Sigmoid colon (tissue), 7 donors: ENCODE measurements at places on chromosomes 7 and 10. TPM values are rescaled to one million over a fixed set of nuclear protein-coding genes. Genes with fewer than 3 reads are reported as not detected.

The CALML5 gene
- polyA plus RNA-seq, result not detected

The ADARB2 gene
- polyA plus RNA-seq, result 0.60 TPM

The KLF14 gene
- polyA plus RNA-seq, result not detected

The LRIT1 gene
- polyA plus RNA-seq, result not detected

The LRMDA gene
- polyA plus RNA-seq, result 9.0 TPM

The WDR37 gene
- 5.4 TPM for polyA plus RNA-seq
